Astrocyte of the cerebellum (primary cell): ENCODE measurements at places on chromosomes 1 and 21.
A peak's percentile ranks its signal among the peaks of the same experiment; 100 is the strongest.

GRCh38 chr21:35428937-35429336 is 379.8 kb upstream of the RUNX1 start:
- no peak for DNase-seq

GRCh38 chr21:23016617-23017016 is 2018.4 kb downstream of the NCAM2 start:
- no peak for DNase-seq

DNA sequence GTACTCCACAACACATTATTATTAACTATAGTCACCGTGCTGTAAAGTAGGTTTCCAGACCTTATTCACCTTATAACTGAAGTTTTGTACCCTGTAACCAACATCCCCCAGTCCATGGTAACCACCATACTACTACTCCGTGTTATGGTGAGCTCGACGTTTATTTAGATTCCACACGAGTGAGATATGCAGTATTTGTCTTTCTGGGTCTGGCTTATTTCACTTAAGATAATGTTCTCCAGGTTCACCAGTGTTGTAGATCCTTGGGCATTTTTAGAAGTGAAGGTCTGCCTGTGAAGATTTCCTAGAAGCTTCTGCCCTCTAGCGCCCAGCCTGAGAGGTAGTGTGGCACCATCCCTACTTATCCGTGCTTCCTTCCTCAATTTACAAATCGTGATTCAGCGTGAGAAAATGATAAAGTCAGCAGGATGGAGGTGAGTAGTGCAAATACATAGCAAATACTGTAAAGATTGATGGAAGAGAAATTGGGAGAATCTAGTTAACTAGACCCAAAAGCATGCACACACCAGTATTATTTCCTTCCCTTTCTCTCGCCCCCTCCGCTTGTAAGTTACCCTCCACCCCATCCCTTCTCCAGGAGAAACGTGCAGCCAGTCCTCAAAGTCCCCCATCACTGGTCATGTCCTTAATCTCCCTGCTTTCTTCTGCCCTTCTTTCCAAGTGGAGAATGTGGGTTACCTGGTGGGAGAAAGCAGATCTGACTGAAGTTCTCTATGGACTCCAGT is 36.0 kb upstream of the DISC1 start:
- peak; percentile 49 for DNase-seq

GRCh38 chr21:17859661-17860060 is 40.5 kb upstream of the C21orf91 start:
- DNase-seq, result no peak

- DNase-seq, result peak; percentile 98
These were observed 25.6 kb upstream of the ENO1 start for GRCh38 chr1:8903908-8904650.

DNA sequence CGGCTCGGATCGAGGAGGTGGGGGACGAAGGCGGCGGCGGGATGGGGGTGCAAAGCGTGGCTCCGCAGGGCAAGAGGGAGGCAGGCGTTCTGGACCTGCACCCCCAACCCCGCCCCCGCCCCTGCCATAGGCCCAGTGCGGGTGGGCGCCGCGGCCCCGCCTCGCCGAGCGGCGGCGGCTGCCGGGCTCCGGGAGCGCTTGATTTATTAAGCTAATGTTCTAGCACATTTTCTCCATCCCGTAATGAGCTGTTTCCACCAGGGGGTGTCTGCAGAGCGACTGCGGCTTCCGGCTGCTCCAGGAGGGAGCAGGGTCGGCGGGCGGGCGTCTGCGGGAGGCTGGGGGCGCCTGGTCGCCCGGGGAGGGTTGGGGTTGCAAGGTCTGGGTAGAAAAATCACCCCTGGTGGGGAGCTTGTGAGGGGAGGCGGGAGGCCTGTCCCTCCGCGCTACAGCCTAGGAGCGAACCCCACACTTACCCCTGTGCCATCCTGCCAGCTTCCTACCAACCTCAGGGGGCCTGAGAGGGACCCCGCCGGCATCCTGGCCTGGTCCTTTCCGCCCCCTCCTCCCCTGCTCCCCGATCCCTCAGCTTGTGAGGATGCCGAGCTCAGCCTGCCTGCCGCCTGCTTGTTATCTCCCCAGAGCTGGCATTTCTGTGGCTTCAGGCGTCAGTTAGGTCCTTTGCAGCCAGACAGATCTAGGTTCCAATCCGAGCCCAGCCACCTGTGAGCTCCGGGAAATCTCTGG is 48.5 kb upstream of the ACOT11 start:
- DNase-seq, result no peak

DNA sequence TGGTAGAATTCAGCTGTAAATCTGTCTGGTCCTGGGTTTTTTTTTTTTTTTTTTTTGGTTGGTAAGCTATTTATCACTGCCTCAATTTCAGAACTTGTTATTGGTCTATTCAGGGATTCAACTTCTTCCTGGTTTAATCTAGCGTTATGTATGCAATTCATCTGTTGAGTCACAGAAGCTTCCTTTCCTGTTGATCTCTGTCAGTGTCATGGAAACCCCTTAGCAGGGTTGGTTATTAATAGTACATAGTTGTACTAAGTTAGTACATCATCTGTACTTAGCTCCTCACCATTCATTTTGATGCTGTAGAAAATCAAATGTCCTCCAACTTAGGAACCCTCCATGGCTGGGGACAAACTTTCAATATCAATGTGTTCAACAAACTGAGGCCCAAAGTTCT is 51.0 kb upstream of the BARHL2 start:
- no peak for DNase-seq

GRCh38 chr1:44919400-44919799 is 67.0 kb downstream of the EIF2B3 start:
- no peak for DNase-seq

DNA sequence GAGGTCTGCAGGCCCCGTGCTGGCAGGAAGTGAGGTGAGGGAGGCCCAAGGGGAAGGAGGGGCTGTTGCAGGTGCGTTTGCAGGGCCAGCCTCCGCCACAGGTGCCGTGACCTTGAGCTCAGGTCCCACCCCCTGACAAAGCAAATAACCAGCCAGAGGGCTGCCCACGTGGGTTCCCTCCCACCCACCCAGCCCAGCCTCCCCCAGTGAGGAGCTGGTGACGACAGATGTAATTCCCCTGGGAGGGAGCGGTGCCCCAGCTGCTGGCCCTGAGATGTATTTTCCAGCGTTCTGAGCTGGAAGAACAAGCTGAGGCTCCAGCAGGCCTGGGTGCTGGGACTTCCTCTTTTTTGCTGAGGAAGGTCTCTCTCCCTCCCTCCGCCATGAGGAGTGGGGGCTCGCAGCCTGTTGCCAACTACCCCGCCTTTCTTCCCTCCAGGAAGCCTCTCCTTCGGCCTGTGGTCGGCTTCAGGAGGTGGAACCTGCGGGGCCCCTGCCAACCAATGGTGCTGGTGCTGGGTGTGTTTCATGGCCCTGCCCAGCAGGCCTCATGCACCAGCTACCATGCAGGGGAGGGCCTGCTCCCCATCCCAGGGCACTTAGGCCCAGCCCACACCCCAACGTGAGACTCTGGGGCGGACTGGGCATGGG is 153.2 kb downstream of the PRDM16 start:
- no peak for DNase-seq

- DNase-seq, result no peak
These were observed 565.4 kb downstream of the LMO4 start for GRCh38 chr1:87894062-87894461.

- no peak for DNase-seq
These were observed 17.6 kb downstream of the SOAT1 start for GRCh38 chr1:179311149-179311700.

DNA sequence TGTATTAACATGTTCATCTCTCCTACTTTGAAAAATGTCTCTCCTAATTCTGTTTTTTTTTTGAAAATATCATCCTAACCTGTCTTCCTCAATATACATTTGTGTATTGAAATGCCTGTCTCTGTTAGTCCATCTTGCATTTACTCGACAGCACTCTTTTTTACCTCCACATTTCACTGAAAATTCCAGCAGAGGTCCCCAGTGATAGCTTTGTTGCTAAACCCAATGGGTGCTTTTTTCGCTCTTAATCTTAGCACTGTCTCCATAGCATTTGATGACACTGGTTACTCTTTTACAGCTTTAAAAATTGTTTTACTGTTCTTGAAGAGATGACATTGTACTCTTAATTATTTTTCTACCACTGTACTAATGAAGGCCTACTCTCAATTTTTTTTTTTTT is 10.8 kb downstream of the OSBPL9 start:
- DNase-seq, result no peak

DNA sequence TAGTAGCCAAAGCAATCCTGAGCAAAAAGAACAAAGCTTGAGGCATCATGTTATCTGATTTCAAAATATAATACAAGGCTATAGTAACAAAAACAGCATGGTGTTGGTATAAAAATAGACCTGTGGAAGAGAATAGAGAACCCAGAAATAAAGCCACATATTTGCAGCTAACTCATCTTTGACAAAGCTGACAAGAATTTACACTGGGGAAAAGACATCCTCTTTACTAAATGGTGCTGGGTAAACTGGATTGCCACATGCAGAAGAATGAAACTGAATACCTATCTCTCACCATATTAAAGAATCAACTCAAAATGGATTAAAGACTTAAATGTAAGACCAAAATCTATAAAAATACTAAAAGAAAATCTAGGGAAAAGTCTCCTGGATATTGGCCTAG is 59.5 kb upstream of the CD55 start:
- DNase-seq, result no peak

GRCh38 chr1:209597499-209597898 is 14.0 kb downstream of the CAMK1G start:
- DNase-seq, result no peak

DNA sequence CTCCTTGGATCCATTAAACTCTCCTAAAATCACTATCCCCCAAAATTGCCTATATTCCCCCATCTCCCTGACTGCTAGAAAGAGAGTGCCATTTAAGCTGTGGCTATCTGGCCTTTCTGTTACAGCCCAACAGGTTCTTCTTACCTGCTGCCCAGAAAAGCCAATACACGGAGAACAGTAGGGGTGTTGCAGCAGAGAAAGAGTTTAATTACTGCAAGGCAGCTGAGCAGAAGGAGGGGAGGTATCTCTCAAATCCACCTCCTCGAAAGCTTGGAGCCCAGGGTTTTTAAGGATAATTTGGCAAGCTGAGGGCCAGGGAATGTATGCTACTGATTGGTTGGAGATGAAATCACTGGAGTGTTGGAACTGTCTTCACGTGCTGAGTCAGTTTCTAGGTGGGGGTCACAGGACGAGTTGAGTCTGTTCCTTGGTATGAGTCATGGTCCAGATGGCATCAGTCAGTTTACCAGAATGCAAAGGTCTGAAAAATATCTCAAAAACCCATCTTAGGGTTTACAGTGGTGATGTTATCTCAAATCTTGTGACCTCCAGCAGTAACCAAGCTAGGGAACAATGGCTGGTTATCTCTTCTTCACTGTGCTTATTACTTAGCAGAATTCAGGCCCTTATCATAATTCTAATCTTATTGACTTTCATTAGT is 89.8 kb downstream of the SMYD3 start:
- DNase-seq, result no peak

GRCh38 chr1:146012703-146013558 is 8.6 kb downstream of the HJV start:
- DNase-seq, result peak; percentile 77

GRCh38 chr1:172219966-172220365 is 200.5 kb upstream of the C1orf105 start:
- DNase-seq, result no peak

- DNase-seq, result no peak
These were observed 100.5 kb upstream of the S1PR1 start for GRCh38 chr1:101136271-101136670.

DNA sequence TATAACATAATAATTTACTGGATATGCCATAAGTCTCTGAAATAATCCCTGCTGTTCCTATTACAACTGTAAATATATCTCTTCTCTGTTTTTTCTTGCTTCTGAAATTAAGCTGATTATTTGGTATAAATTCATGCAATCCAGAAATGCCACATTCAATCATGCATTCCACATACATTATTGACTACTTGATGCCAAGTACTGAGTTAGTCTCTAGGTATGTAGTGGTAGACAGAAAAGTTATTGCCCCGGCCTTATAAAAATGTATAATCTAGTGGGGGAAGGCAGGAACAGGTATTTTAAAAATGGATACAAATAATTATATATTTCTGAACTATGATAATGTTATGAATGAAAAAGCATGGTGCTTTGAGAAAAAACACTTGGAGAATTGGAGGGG is 338.6 kb upstream of the SNX7 start:
- DNase-seq, result no peak

DNA sequence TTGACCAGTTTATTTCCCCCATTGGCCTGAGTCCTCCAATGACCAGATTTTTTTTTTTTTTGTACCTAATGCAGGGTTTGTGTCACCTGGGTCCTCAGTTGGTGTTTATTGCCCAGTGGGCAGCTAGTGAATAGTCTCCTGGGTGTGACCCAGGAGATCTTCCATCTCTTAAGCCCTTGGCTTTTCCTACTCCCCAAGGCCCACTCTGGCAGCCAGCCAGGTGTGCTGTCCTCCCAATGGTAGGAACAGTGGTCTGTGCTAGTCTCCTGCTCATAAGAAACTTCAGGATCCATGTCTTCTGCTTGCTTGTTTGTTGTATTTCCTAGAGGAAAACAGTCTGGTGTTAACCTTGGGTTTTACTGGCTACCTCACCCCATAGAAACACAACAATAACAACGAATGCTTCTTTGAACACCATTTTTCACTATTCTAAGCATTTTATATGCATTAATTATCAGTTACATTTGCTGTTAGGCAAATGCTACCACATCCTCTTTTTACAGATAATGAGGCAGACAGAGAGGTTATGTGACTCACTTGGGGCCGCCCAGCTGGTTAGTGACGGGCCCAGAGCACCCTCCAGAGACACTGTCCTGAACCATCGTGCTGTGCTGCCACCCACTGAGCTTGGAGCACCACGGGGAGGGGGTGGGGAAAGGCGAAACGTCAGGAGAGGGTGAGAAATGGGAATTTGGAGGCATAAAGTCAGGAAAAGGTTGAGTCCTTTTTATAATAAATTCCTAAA is 107.5 kb downstream of the HIVEP3 start:
- no peak for DNase-seq

DNA sequence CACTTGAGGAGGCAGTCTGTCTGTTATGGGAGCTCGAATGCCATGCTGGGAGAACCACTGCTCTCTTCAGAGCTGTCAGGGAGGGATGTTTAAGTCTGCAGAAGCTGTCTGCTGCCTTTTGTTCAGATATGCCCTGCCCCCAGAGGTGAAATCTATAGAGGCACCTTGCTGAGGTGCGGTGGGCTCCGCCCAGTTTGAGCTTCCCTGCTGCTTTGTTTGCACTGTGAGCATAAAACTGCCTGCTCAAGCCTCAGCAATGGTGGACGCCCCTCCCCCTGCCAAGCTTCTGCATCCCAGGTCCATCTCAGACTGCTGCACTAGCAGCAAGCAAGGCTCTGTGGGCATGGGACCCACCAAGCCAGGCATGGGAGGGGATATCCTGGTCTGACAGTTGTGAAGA is 247.5 kb downstream of the LMX1A start:
- no peak for DNase-seq

DNA sequence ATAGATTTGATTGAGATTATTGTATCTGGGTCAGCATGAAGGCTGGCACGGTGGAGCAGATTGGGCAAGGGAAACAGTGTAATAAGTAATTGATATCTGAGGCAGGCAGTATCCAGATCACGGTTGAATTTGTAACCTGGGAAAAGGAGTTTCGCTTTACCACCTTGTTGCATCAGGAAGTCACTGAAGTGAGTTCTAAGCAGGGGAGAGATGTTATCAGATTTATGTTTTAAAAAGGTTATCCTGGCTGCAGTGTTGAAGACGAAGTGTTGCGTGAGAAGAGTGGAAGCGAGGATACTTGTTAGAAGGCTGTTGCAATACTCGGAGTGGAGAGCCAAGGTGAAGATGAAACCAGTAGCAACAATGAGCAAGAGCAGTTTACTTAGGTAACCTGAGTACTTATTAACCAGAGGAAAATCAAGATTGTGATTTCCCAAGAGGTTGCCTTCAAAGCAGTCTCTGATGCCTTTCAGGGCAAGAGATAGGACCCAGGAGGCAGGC is 77.8 kb downstream of the LHX9 start:
- no peak for DNase-seq

- DNase-seq, result no peak
These were observed 30.2 kb upstream of the ATP5PO start for GRCh38 chr21:33945652-33946270.
